Stimulated activated CD4-positive, alpha-beta T cell treated with anti-CD3 and anti-CD28 coated beads, Interleukin-1b, Interleukin-23, amount 100 ng/mL, for 1 hour (primary cell): ENCODE measurements at places on chromosomes 1 and 21.
A peak's percentile ranks its signal among the peaks of the same experiment; 100 is the strongest.

DNA sequence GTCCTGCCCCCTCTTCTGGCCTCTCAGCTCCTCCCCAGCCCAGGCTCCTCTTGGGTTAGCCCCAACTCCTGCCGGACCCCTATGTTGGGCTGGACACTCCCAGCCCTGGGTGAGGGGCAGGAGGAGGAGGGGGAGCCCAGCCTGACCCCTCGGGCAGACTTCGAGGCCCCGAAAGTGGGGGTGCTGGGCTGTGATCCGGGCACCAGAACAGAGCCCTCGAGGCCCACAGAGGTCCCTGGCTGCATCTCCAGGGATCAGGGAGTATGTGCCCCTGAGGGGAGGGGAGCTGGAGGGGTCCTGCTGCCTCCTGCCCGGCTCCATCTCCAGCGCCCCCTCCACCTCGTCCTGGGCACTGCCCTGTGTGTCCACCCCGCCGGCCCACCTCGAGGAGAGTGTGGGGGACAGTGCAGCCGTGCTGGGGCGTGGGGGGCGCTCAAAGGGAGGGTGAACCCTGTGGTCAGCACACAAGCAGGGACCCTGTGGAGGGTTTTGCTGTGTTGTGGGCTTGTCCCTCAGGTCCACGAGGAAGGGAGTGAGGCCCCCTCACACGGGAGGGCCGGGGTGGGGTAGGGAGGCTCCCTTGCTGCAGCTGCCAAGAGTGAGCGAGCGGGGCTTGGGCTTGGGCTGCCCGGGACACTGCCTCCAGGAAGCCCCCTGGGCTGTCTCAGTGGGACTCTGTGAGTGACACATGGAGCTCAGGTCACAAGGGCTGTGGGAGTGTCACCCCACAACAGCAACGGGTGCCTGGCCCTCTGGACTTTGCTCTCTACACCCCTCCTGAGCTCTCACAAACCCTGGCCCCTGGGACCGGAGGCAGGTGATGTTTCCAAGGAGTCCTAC is 54.4 kb downstream of the COL18A1 start:
- no peak for DNase-seq

DNA sequence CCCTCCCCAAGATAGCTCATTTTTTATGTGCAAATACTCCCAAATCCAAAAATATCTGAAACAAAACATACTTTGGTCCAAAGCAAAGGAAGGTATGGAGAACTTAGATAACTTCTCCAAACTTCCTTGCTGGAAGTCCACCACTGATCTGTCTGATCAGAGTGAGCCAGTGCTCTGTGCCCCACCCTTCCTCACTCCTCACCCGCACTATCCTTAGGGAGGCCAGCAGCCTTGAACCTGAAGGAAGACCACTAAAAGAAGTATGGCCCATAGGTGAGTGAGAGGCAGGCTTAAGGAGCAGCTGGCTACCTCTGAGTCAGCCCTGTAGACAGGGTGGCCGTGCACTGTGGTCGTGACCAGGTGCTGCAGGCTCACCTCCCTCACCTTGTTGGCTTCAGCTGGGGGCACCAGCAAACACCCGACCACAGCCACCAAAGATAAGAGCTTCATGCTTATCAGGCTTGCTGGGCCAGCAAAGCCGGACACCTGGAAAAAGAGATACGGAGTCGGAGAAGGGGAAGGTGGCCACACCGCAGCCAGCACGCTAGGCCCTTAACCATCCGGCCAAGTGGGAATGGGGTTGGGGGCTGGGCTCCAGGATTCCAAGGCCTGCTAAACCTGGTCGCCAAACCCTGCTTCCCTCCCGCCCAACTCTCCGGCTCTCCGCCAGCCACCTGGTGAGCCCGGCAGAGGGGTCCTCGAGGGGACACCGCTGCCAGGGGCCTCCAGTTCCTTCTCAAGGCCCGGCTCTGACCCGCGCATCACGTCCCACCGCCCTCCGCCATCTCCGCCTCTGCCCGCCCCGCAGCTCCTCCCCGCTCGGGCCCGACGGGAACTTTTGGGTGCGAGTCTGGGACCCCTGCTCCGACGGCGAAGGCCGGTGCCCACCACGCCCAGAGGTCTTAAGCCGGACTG is 543 bp downstream of the TMEM9 start:
- DNase-seq, result no peak

DNA sequence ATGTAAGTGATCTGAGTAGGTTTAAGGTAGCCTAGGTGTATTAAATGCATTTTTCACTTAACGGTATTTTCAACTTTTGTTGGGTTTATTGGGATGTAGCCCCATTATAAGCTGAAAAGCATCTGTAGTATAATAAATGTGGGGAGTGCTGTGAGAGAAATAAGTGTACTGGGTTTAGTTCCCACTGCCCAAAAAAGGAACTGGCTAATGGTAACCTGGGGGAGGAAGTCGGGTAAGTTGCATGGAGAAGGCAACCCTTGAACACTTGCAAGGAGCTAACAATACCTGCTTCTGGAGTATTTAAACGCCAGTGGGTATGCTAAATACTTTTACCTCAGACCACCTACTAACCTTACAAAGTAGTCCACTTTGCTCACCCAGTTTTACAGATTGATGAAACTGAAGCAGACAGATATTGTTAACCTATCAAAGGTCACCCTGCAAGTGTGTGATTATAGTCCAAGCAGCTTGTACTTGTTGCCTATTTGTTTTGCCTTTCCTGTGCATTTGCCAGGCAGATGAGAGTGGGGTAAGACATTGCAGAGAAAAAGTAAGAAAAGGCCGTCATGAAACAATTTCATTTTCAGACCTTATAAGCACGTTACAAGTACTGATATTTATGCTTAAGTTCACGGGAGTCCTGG is 7.6 kb upstream of the SHISA4 start:
- DNase-seq, result no peak

DNA sequence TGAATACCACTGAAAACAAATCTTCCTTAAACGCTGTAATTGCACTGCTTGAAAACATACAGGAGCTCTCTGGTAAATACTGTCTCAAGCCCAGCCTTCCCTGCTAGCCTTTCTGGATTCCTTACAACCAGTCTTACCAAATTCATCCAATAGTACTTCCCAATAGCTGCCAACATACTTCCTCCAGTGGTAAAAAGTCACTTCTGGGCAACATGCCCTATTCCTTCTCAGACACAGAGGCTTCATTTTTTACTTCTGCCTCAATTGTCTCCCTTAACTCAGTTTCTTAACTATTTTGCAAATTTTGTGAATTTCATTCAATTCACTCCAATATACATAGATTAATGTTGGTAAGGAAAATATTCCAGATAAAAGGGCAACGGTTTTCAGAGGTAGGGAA is 166.3 kb downstream of the TBX15 start:
- no peak for DNase-seq

DNA sequence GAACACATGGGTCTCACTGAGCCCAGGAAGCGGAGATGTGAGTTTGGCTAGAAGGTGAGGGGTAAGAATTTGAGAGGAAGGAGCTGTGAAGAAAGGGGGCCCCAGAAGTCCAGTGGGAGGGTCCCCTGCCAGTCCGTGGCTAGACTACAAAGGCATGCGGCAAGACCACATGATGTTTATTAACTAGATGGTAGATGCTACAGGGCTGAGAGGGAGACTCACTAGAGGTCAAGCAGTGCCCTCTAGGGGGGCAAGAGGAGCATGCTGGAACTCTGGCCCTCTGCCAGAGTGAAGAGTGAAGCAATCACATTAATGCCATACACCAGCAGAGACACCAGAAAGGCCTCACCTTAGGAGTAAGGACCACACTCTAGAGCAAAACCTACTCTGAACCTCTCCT is 12.2 kb downstream of the KIAA0319L start:
- DNase-seq, result no peak

DNA sequence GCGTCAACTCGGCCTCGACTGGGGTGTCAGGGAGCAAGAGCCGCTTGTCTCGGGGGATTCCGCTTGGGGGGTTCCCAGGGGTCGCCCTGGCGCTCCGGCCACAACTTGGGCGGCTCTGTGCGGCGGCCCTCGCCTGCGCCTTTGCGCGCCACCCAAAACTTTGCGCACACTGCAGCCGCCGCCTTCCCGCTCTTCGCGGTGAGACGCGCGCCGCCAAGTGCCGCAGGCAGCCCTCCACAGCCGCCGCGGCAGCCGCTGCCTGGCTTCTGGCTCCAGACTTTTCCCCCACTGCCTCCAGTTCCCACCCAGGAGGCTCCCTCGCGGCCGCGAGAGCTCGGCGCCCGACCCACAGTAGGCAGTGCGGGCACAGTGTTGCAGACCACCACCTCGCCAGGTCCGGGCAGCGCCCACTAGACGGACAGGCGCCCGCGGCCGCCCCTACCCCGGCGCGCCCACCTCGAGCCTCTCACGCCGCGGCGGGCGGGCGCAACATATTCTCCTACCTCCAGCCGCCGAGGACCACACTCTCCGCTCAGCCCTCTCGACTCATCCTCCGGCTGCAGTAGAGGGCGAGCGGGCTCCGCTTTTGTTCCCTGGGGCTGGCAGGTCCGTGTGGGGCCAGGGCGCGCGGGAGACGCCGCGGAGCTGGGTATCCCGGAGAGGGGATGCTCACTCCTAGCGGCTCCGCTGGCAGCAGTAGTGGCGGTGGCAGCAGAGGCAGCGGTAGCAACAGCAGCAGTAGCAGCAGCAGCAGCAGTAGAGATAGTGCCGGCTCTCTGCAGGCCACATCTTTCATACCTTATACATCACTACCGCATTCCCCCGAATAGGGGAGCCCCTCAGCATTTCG is 296.6 kb downstream of the OMA1 start:
- DNase-seq, result no peak

DNA sequence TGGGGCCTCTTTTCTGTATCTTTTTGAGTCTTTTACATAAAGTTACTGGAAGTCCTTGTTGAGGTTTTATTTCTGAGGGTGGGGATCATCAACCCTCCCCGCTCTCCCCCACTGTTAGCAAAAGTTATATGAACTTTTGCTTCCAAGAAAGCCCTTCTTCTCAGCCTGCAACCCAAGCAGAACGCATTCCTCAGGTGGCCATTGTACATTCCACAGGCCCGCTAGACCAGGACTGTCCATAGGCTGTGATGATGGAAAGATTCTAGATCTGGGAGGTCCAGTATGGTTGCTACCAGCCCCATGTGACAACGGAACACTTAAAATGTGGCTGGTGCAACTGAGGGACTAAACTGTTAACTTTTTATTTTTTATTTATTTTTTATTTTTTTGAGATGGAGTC is 11.8 kb upstream of the YBX1 start:
- DNase-seq, result no peak

- DNase-seq, result no peak
Observed at GRCh38 chr1:19287436-19288185, 959 bp downstream of the AKR7A3 start.

DNA sequence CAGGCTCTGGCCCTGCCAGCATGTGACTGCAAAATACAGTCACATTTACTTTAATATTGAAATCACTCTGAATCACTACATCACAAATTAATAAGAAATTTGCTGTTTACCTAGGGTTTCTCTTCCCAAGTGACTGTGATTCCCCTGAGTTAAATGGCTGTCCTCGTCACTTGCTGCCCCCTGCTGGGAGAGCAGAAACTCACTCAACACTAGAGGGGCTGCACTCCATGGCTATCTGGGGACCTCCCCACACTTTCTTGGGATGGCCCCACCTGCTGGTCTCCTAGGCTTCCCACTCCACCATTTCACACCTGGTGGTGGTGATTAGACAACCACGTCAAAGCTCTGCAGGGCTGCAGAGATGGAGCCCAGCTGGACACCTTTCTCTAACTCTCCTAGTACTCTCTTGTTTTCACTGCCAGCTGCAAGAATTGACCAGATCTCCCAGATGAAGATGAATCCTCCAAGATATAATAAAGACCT is 63.4 kb downstream of the CD2 start:
- peak; percentile 62 for DNase-seq

GRCh38 chr21:42037943-42038342 is 27.8 kb upstream of the ZBTB21 start:
- no peak for DNase-seq

DNA sequence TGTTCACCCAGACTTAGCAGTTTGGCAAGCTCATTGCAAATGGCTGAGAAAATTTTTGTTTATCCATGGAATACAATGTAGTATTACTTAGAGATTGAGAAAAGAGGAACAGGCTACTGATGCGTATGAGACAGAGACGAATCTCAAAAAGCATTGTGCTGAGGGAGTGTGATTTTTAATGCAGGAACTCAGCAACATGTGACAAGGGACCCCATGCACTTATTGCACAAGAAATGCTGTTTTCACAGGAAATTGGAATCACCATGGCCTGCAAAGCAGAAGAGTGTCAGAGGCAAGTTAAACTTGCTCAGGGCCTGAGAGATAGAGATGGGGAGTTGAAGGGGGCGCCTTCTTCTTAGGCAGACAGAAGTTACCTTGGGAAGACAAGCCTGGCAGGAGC is 32.6 kb upstream of the TLR5 start:
- no peak for DNase-seq

GRCh38 chr1:108685529-108685928 is 6.6 kb upstream of the PRPF38B start:
- DNase-seq, result no peak

DNA sequence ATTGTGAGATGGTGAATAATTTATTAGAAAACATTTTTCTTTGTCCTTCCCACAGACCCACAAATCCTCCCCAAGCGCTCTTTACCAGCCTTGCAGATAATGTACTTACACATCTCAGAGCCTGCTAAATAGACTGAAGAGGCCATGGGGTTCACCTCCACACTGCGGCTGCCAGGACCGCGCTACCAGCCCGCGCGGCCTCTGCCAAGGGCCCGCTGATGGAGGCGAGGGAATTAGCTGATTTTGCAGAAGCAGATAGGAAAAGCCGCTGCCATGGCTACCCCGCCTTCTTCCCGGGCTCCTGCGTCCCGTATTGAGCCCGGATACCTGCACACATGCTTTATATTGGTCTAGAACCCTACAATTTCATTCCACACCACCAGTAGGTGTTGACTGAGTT is 248.0 kb upstream of the FOXD3 start:
- DNase-seq, result no peak

DNA sequence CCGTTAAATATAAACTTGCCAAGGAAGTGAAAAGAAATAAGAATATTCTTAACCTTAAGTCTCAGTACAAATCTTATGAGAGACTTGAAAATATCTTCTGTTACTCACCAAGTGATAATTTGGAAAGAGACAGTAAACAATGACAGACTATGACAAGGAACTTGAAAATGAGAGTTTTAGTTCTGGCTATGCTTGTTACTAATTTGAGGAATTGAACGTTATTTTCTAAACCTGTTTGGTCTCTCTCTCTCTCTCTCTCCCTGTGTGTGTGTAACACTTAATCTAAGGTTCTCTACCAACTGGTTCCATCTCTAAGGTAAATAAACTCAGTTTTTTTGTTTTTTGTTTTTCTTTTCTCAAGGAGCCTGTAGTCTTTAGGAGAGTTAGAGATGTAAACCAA is 161.8 kb downstream of the AMY1C start:
- no peak for DNase-seq

- DNase-seq, result no peak
Observed at GRCh38 chr1:109617291-109617801, 2.1 kb downstream of the GNAT2 start.

DNA sequence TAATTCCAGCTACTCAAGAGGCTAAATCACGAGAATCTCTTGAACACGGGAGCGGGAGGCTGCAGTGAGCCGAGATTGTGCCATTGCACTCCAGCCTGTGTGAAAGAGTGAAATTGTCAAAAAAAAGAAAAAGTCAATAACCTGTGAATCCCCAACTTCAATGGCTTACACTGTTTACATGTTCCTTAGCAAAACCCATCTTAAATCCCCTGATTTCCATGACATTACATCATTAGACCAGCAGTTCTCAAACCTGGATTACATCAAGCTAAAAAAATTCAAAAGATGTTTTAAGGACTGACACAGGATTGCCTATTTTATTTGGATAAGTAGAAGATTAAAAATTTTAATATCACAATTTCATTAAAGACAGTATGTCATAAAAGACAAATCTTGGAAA is 12.4 kb downstream of the GPBP1L1 start:
- DNase-seq, result no peak
